ENCODE measurements at places on chromosomes 7 and 10. TPM values are rescaled to one million over a fixed set of nuclear protein-coding genes. Genes with fewer than 3 reads are reported as not detected.

PDAP1 gene
- 146 TPM for total RNA-seq

MYOF gene
- total RNA-seq, result 4.0 TPM

AMPH gene
- total RNA-seq, result 32.4 TPM

ATP5F1C gene
- total RNA-seq, result 245 TPM

PRLHR gene
- total RNA-seq, result not detected

PLEKHS1 gene
- not detected for total RNA-seq

DNAAF5 gene
- total RNA-seq, result 55.3 TPM

PRSS1 gene
- not detected for total RNA-seq

LRIT1 gene
- total RNA-seq, result not detected

STEAP4 gene
- not detected for total RNA-seq

MYO3A gene
- 0.82 TPM for total RNA-seq

CDK14 gene
- 49.6 TPM for total RNA-seq

ZNF680 gene
- 18.0 TPM for total RNA-seq

CTTNBP2 gene
- 12.5 TPM for total RNA-seq

COBL gene
- 0.41 TPM for total RNA-seq

GNAT3 gene
- not detected for total RNA-seq

NODAL gene
- total RNA-seq, result not detected

NRCAM gene
- total RNA-seq, result 35.0 TPM

CPED1 gene
- 4.3 TPM for total RNA-seq

MYL10 gene
- total RNA-seq, result not detected

ANKRD61 gene
- 0.80 TPM for total RNA-seq

PLA2G12B gene
- not detected for total RNA-seq

ACTL6B gene
- total RNA-seq, result 2.4 TPM

ITIH5 gene
- total RNA-seq, result not detected

CTAGE15 gene
- total RNA-seq, result not detected

OLAH gene
- not detected for total RNA-seq

Measured in neural crest cell (in vitro differentiated cells).